DMS79 treated with DMSO at 0.1 percent for 48 hours (cell line): ENCODE measurements at places on chromosomes 3 and 15.

- DNase-seq: no peak
Observed at GRCh38 chr15:67082007-67082536, 16.7 kb downstream of the SMAD3 start.

- no peak for DNase-seq
Observed at GRCh38 chr3:194148383-194148782, 12.4 kb downstream of the HES1 start.

GRCh38 chr3:3689601-3690375, 109.4 kb upstream of the LRRN1 start:
- DNase-seq: no peak

DNA sequence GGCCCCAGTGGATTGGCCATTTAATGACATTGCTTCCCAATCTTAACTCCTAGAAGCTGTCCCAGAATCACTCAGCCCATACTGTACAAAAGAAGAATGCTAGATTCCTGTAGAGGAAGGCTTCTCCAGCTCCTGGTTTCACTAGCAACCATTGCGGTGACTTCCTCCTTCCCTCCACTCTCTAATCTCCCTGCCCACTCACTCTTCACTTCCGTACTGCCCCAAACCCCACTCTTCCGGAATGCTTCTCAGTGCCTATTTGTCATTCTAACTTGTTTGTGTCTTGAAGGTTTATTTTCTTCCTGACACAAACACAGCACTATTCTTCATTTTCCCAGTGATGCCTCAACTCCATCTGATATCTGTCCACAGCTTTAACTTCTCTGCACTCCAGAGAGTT, 97.1 kb upstream of the SPATA16 start:
- no peak for DNase-seq

GRCh38 chr3:72181251-72181650, 396.3 kb upstream of the PROK2 start:
- no peak for DNase-seq

DNA sequence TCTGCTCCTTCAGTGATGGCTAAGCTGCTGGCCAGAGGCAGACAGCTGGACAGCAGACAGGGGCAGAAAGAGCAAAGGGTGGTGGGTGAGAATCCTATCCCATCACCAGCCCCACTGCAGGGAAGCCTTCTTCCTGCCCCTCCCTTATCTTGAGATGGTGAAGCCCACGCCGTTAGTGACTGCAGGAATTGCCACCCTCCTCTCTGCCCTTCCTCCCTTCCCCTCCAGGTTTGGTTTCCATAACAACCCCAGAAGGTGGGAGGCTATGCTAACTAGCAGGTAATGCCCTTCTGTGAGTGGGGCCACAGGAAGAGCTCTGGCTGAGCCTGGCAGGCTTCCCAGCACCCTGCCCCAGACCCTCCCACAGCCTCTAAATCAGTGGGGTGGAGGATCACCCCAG, 32.8 kb downstream of the SCN5A start:
- DNase-seq: no peak

- DNase-seq: no peak
Observed at GRCh38 chr3:136136454-136136853, 59.7 kb downstream of the MSL2 start.

GRCh38 chr3:125582707-125583106, 12.6 kb downstream of the OSBPL11 start:
- no peak for DNase-seq

DNA sequence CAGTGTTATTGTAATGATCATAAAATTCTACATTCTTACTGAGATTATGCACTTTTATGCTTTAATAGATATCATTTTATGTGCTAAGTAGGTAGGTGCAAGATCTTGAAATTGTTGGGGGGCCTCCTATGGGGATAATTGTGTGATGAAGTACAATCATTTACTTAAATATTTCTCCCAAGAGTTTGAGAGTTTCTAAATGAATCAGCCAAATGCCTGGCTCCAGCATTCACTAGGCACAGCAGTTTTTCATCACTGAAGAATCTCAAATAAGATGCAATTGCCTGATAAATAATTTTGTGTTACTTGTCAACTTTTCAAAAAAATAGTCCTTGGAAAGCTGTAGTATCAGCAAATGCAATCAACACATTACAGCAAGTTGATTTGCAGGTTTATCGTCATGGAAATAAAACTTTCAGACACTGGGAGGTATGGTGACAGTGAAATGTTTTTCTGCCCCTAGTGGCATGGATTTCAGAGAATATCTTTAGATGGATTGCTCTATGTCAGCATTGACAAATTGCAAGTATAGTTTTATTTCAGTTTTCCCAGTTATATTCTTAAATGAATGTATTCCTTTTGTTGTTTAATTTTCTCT, 167.1 kb downstream of the NEK11 start:
- DNase-seq: no peak
